ENCODE measurements at places on chromosomes 4 and X.

DNA sequence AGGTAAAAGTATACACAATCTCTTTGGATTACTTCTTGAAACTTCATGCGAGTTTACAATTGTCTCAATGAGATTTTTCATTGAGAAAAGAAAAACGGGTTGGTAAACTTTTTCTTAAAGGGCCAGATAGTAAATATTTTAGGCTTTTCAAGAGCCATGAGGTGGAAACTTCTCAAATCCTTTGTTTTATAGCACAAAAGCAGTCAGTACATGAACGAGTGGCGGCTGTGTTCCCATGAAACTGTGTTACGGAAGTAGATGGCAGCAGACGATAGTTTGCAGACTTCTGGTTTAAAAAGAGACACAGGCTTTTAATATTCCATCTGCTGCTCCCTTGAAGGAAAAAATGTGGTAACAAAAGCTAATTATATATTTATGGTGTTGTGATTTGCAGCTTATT lies 332.0 kb downstream of the TENM3 start:
- DNase-seq = no peak

- DNase-seq = no peak
Measured at GRCh38 chr4:138542191-138542776, 300.1 kb upstream of the SLC7A11 start.

- no peak for DNase-seq
Measured at GRCh38 chr4:19195696-19196095, 1056.0 kb upstream of the SLIT2 start.

- no peak for DNase-seq
Measured at GRCh38 chr4:155543126-155543765, 123.4 kb upstream of the GUCY1A1 start.

GRCh38 chr4:47499700-47500099 lies 14.6 kb downstream of the ATP10D start:
- no peak for DNase-seq

- no peak for DNase-seq
Measured at GRCh38 chr4:150325872-150326271, 247.6 kb downstream of the DCLK2 start.

DNA sequence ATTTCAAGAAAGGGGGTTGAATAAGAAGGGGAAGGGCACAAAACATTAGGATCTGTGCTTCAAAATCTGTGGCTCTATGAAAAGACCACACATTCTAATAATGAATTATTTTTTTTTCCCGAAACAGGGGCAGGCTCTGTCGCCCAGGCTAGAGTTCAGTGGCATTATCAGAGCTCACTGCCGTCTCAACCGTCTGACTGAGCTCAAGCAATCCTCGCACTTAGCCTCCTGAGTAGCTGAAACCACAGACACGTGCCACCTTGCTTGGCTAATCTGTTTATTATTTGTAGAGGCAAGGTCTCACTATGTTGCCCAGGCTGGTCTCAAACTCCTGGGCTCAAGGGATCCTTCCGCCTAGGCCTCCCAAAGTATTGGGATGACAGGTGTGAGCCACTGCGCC lies 33.4 kb downstream of the ACSL1 start:
- no peak for DNase-seq

DNA sequence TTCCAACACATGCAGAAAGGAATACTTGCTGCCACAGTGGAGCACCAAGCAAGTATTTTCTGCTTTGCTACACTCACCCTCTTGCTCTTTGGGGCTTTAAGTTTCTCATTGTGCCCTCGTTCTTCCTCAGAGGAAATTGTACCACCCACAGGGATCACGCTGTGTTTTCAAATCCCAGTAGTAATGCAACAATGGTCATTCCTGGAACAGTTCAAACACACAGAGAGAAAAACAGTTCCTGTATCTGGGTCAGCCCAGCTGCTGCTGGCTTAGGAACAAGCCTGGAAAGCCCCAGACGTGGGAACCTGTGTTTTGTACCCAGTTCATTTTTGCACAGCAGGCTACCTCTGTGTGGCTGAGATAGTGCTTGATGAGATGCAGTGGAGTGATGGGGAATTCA lies 907.8 kb downstream of the STPG2 start:
- DNase-seq = peak; percentile 41

DNA sequence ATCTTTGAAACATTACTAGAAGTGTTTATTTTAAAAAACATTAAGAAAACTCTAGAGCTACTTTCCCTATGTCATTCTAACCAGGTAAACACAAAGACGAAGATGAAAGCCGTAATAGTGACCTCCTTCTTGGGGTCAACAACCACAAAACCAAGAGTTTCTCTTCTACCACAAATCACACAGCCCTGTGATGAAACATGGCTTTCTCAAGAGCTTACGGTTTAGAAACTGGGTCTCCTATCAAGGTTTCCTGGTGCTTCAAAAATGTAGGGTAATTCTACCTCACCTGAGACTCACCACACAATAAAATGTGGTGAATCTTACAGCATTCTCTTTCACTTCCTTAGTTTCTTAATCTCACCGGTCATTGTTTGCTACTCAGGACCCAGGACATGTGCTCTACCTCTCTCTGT lies 50.9 kb downstream of the CORIN start:
- DNase-seq = no peak

DNA sequence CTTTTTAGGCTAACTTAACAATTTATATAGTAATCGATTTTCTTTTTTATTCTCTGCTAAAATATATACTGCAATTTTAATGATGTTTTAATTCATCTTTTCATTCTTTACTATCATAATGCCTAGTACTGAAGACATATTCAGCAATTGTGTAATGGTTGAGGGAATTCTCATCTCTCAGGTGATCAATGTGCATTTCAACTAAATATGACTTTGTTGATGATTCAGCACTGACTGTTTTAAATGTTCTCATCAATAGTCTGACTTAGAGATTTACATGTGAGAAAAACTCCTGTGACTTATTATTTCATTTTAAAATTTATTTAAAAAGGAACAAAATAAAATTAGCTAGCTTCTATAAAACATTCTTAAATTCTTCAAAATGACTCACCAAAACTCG lies 1450.3 kb downstream of the STIM2 start:
- no peak for DNase-seq

- DNase-seq = no peak
Measured at GRCh38 chr4:56783986-56784385, 37.5 kb downstream of the SPINK2 start.

DNA sequence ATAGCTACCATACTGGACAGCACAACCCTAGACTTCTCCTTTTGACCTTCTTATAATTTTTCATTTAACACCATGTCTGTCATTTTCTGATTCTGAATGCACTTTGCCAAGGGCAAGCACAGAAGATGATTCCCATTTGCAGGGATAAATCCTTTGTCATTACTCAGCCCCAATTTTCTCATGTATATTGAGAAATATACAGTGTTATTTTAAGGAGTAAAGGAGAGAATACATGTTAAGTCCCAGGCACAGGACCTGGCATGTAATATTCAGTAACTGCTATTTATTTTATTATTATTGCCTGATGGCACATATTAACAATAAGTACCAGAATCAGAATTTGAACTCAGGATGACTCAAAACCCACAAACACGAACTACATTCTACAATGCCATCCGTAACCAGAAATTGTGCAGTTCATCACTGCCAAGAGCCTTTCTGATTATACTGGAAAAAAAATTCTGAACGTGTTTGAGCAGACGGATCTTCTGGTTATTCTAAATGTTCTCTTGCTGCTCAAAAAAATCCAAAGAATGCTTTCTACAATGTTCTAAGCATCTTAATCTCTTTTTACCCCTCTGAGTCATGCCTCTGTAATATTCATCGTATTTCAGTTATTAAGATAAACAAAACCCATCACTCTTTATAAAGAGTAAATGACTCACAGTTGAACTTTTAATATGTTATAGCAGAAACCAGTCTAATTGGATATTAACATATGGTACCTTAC lies 170.0 kb downstream of the MID1 start:
- DNase-seq = no peak

DNA sequence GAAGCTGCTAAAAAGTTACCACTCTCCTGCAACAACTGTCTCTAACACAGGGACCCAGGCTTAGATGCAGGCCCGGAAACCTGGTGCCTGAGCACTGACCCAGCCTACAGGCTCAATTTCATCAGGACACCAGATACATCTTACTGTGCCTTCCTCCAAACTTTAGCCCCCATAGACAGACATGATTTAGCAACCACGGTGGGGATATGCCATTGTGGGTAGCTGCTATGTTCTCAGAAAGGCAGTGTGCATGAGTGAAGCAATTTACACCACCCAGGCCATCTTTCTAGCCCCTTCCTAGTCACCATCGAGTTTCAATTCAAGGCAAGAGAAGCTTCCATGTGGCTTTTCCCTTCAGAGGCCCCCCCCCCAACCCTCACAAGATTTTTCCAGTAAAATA lies 2.7 kb downstream of the HS3ST1 start:
- no peak for DNase-seq

DNA sequence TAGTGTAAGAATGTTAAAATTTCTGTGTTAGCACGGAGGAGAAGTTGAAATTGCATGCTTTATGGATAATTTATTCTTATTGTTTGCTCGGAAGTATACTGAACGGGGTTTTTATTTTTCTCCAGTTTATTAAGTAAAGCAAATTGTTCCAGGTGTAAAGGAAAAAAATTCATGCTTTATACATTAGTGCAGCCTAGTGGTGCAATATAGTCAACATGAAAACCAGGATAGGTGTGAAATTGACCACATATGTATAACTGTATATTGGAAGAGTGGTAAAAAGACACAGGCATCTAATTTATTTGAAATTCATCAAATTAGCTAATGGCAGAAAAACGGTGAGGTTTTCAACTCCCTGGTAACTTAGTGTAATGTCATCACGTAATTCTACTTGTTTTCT lies 959 bp downstream of the BRS3 start:
- no peak for DNase-seq

DNA sequence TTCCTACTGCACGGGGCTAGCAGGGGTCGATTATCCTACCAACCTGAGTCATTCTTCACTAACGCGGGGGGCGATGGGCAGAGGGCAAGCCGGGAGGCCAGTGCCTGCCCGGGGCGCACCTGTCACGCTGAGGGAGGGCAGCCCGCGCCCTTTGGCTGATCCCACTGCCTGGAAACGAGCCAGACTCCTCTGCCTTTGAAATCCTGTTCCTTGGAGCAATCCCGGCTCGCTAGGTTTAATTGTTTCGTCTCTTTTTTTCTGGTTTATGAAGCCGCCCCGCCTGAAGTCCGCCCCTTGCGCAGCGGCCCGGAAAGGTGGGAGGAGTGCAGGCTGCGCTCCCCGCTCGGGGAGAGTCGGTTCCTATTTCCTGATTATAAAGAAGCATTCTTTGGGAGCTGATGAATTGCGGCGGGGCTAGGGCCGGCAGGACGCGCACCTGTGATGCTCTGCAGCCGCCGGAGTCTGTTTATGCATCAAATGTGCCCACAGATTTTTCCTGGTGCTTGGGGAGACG lies 484.2 kb downstream of the BCOR start:
- peak; percentile 97 for DNase-seq

DNA sequence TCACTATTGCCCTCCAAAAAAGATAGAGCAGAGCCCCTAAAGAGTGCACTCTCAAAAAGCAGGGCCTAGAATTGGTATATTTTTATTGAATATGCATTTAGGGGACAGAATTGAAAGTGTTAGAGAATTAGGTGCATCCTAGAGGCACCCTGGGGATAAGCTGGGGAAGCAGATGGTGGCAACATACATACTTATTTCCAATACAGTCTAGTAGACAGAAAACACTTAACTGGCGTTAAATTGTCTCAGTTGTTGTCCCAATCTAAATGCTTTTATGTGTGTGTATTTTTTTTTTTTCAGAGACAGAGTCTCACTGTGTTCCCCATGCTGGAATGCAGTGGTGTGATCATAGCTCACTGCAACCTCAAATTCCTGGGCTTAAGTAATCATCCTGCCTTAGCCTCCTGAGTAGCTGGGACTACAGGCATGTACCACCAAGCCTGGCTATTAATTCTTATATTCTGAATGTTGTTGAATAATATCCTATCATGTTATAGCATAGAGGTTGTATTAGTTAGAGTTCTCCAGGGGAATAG lies 481.8 kb downstream of the GRXCR1 start:
- no peak for DNase-seq

GRCh38 chr4:47383829-47384427 lies 79.6 kb downstream of the COMMD8 start:
- DNase-seq = peak; percentile 48

GRCh38 chrX:9249051-9249846 lies 215.3 kb upstream of the FAM9B start:
- DNase-seq = no peak

- peak; percentile 33 for DNase-seq
Measured at GRCh38 chr4:181319629-181320028, 923.6 kb upstream of the TENM3 start.

DNA sequence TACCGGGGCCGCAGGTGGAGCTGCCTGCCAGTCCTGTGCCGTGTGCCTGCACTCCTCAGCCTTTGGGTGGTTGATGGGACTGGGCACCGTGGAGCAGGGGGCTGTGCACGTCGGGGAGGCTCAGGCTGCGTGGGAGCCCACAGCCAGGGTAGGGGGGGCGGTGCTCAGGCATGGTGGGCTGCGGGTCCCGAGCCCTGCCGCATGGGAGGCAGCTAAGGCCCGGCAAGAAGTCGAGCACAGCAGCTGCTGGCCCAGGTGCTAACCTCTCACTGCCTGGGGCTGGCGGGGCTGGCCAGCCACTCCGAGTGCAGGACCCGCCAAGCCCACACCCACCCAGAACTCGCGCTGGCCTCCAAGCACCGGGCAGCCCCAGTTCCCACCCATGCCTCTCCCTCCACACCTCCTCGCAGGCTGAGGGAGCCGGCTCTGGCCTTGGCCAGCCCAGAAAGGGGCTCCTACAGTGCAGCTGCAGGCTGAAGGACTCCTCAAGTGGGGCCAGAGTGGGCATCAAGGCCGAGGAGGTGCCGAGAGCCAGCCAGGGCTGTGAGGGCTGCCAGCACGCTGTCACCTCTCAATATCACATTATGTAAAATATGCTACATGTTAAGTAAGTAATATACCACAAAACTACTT lies 104.1 kb downstream of the COX7B2 start:
- no peak for DNase-seq

- no peak for DNase-seq
Measured at GRCh38 chr4:1416051-1416947, 10.1 kb upstream of the NKX1-1 start.

GRCh38 chrX:24513416-24513815 lies 48.3 kb downstream of the PDK3 start:
- no peak for DNase-seq

DNA sequence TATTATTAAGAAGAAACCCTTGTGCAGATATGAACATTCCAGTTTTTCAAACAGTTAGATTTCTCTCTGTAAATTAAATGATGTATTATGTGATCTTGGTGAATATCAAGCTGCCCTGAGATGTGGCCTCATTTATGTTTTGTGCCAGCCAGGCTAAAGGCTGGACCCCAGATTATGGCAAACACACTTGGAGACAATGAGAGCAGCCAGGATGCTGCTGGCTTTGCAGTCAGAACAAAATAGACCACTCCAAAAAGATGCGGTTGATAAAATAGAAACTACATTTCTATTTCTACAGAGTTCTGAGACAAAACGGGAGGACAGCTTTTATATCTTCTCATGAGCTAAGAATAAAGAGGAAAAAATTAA lies 296.5 kb downstream of the PPP3CA start:
- no peak for DNase-seq

- DNase-seq = no peak
Measured at GRCh38 chrX:45860450-45860849, 659.8 kb upstream of the DIPK2B start.

GRCh38 chr4:139628184-139629012 lies 37.2 kb upstream of the MGST2 start:
- DNase-seq = peak; percentile 97
